ENCODE measurements at places on chromosomes 1 and 21.
A peak's percentile ranks its signal among the peaks of the same experiment; 100 is the strongest.

GRCh38 chr1:113392541-113393128, 2.3 kb downstream of the MAGI3 start:
- DNase-seq: no peak

GRCh38 chr1:92877792-92878191, 46.0 kb downstream of the RPL5 start:
- DNase-seq: peak; percentile 47

DNA sequence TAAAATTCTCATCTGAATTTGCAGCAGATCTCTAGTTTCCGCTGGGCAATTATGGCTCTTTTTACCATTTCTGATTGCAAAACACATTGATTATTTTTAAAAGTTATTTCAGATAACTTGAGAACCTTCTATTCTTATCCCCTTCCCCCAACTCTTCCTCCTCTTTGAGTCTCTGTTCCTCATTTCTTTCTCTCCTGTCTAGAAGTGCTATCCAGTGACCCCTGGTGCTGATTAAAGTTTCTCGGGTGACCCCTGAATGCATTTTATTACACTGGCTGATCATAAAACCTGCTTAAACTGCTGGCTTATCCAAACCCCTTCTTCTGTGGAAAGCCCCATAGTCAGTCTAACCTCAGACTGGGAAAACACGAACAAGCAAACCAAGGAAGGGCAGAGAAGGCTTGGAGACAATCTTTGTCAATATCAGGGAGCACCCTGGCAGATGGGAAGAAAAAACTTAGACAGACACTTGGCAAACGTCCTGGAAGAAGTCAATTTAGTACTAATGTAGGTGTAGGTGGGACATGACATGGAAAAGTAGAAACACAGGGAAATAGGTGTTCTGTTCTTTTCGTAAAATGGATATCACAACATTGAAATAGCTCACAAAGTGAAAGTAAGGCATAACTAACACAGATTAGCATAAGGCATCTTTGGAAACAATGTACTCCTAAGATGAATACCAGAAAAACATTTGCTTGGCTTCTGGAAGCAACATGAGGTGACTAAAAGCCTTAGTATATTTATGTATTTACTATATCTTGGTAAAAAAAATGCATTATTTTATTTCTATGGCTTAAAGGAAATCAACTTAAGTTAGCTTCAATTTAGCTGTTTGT, 61.4 kb downstream of the GORAB start:
- no peak for DNase-seq

GRCh38 chr21:45640888-45641479, 2.5 kb upstream of the PCBP3 start:
- peak; percentile 56 for DNase-seq

DNA sequence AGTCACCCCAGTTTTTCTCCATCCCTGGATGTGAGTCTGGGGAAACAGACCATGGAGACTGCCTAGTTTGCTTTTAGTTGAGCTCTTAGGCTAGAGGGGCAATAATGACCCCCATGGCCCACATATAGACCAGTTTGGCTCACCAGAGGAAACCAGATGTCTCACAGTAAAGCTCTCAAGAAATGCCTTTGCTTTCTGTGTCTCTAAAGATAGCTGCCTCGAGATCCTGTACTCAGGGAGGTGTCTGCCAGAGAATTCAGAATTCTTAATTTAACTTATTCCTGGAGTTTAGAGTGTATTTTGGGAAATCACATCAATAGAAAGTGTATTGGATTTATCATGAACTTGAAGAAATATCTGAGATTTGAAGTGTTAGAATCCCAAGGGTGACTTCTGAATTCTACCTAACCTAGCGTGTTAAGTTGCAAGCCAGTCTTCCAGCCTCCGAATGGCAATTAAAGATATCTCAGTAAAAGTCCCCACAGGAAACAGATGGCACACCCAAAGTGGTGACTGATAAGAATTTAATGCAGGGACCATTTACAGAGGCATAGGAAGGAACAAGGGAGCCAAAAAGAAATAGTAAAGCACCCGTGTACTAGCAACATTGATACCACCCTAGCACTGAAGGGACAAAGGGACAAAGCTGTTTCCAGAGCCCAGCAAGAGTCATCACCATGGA, 37.1 kb downstream of the STYXL2 start:
- DNase-seq: no peak

DNA sequence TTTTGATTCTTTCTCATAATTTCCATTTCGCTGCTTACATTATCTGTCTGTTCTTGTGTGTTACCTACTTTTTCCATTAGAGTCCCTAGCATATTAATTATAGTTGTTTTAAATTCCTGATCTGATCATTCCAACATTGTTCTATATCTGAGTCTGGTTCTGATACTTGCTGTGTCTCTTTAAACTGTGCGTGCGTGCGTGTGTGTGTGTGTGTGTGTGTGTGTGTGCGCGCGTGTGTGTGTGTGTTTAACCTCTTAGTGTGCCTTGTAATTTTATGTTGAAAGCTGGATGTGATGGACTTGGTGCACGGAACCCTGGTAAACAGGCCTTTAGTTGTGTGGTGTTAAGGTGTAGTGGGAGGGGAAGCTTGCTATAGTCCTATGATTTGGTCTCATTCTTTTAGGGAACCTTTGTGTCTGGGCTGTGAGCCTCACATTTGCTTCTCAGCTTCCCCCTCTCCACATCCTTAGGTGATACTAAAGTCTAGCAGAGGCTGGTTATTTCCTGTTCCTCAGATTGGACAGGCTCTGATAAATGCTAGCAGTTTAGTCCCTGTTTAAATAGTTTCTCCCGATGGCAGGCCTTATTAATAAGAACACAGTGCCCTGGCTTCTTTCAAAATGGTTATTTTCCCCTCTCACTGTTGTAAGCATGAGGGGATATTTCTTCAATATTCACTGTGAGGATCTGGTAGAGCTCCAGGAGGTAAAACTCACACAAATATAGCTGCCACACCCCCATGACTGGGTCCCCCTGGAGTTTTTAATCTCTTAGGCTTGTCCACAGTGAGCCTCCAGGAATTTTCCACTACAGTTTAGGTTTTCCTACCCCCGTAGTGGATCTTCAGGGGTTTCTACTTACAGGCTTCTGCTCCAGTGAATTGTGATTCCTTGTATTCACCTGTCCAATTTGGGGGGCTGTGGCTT, 118.3 kb downstream of the GALNT2 start:
- DNase-seq: no peak

- no peak for DNase-seq
Measured at GRCh38 chr1:55611123-55611522, 396.0 kb upstream of the USP24 start.

DNA sequence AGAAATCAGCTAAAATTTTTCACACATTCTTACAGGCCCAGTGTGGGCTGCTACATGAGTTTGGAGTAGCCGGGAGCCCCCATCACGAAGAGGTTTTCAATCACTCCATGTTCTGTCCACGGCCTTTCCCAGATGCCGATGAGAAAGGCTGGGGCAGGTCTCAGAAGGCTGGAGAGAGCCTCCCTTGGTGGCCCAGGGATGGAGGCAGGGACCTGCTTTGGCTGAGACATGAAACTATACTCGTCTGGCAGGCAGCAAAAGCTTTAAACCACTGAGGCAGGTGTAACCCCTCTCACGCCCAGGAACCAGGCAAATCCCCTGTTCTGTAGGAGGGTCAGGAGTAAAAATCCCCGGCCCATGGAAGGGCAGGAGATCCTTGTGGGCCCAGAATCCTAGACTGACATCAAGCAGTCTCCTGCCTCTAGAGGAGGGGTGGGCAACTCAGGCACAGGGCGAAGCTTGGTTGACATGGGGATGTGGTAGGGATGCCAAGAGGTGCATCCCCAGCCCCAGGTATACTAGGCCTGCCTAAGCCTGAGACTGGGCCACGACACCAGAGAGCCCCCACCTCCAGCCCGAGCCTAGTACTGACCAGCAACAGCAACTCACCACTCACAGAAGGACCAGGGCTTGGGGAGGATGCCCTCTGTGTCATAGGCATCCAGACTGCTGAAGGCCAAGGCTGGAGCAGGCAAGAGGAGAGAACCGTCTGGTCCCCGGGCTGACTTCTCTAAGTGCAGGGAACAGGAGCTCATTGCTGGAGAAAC, 9.1 kb downstream of the MMEL1 start:
- no peak for DNase-seq

- DNase-seq: peak; percentile 17
Measured at GRCh38 chr1:89587729-89588161, 45.2 kb upstream of the LRRC8C start.

- DNase-seq: no peak
Measured at GRCh38 chr1:92105546-92106081, 25.5 kb downstream of the BTBD8 start.

GRCh38 chr1:95122151-95122697, 5.1 kb downstream of the TLCD4 start:
- no peak for DNase-seq

DNA sequence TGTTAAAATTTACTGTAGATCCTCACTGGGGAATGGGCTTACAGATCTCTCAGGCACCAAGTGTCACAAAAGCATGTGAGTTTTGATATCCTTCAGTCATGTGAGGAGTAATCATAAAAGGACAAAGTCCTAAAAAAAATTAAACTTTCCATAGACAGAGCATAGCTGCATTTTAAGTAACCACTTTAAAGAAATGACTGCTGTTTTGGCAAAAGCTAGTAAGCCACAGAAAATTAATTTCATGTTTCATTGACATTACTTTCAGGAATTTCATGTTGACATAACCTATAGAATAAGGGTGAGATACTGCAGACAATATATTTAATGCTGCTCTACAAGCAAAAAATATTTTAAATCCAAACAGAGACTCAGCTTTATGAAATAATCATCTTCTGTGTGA, 156.3 kb downstream of the LYPLAL1 start:
- peak; percentile 9 for DNase-seq

DNA sequence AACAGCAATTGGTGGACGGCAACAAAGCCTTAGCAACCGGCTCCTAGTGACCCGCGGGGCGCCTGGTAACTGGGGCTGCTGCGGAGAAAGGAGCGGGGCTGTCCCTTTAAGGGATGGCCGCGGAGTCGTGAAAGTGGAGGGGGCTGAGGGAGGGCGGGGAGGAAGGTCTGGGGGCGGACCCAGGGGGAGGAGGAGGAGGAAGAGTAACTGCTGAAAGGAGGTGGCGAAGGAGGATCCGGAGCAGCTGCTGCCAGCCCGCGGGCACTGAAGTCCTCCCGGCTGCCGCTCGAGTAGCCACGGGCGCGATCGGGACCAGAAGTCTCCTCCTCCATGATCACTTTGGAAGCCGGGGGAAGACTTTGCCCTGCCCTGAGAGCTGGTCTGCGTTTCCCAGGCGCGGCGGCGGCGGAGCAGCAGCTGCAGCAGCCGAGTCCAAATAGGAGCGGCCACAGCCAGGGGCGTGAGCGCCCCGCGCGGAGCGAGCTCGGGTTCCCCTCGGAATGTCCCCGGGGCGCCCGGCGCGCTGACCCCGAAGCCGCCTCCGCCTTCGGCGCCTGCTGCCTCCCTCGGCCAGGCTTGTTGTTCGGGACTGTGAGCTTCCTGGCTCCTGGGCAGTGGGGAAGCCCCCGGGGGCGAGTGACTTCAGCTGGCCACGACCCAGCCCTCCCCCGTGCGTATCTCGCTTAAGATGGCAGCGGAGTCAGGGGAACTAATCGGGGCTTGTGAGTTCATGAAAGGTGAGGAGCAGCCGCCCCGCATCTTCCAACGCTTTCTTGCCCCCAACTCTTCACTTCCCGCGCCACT, at the start of gene CDC14A:
CDC14A (plus strand) TSS at position 240 of the 804 bp plus-strand sequence; CDS start at position 689, 449 bp downstream.
- DNase-seq: peak; percentile 96

DNA sequence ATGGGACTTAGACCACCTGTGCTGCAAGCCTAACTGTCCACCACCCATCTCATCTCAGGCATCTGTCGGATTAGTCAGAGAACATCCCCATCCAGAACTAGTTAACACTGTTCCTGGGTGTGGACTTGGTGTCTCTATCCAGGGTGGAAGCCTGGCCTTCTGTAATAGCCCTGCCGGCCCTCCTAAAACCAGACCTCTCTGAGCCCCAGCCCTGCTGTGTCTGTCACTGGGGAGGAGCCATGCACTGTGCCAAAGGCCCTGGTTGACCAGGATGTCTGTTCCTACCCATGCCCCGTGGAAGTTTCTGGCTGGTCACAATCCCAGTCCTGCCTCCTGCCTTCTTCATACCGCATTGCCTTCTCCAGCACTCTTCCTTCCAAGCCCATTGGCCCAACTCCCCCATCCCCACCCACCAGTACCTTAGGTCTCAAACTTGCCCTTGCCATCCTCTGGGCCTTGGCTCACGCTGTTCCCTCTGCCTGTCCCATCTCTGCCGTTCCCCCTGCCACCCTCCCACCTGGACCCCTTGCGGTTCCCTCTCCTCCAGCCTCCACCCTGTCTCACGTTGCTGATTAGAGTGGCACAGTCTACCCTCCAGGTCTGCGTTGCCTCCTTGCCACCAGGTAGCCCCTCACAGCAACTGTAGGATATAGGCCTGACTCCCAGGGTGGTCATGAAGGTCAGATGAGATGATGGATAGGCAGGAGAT, 105.6 kb downstream of the EPHB2 start:
- no peak for DNase-seq

DNA sequence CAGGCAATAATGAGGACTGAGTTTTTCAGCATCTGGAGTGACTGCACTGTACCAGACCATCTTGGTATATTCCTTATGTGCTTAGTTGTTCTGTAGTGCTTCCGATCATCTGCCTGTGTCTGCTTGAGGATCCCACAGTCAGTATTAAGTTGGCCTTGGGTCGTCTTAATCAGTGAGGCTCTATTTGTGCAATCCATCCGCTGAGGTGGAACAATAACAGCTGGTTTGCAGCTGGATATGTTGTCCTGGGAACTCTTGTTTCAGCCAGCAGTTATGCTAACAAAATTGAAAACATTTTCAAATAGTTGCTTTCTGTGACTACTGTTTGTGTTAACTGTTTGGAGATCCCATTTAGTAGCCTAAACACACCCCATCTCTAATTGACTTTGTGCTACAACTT, 73.7 kb downstream of the LAMC1 start:
- DNase-seq: peak; percentile 56

DNA sequence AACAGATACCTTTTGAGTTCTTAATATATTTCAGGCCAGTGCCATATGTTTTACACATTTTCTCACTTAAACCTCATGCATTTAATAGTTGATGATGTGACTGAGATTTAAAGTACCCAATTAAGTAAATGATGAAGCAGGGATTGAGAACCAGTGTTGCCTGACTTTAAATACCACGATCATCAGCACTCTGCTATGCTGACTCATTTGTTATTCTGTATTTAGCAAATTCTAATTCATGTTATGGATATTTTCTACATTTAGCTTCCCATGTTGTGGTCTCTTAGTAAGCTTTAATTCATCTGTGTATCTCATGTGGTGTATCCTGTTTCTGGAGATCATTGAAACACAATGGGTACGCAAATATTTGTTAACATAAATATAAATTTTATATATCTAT, 363.0 kb downstream of the PTBP2 start:
- DNase-seq: peak; percentile 18

DNA sequence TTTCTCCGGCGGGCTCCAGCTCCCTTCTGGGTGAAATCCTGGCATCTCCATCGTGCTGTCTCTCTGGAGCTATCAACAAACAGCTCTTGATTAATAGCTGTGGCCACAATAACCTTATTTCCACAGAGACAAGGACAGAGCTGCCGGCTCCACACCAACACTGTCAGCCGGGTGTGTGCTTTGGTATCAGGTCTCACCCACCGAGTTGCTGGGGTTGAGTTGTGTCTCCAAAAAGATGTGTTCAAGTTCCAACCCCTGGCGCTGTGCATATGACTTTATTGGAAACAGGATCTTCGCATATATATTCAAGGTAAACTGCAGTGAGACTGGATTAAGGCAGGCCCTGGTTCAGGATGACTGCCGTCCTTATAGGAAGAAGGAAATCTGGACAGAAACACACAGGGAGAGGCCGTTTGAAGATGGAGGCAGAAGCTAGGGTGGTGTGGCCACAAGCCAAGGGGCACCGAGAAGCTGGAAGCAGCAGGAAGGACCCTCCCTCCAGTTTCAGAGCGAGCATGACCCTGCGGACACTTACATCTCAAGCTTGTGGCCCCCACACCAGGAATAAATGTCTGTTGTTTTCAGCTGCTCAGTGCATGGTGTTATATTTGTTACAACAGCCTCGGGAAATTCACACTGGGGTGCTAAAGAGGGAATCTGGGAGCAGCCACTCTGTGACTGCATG, 88.4 kb upstream of the TMPRSS2 start:
- no peak for DNase-seq

Measured in fibroblast of lung (primary cell).